Body of pancreas (tissue), 4 donors: ENCODE measurements at places on chromosomes 13 and 19. TPM values are rescaled to one million over a fixed set of nuclear protein-coding genes. Genes with fewer than 3 reads are reported as not detected.

DNA sequence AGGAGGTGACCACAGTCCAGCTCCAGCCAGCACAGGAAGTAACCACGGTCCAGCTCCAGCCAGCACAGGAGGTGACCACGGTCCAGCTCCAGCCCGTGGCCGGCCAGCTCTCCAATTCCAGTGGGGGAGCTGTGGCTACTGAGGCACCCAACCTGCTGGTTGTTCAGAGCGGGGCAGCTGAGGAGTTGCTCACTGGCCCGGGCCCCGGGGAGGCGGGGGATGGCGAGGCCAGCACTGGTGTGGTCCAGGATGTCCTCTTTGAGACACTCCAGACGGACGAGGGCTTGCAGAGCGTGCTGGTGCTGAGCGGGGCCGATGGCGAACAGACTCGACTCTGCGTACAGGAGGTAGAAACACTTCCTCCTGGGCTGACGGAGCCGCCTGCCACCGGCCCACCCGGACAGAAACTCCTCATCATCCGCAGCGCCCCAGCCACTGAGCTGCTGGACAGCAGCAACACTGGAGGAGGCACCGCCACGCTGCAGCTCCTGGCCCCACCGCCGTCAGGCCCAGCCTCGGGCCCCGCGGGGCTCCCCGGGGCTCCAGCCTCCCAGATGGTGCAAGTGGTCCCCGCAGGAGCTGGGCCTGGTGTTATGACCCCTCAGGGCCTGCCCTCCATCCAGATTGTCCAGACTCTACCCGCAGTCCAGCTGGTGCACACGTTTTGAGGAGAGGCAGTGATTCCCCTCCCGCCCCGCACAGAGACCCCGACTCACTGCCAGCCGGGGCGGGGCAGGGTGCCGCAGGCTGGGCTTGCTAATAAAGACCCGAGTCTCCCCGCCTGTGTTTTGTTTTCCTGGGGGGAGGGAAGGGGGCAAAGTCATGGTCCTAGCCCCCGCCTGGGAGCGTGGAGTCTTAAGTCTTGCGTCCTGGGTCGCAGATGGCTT lies 1.0 kb upstream of the NAT14 start:
- no peak overlapping the region for H3K4me3 ChIP-seq
- no peak overlapping the region for H3K27ac ChIP-seq
- H3K4me1 ChIP-seq, result peaks cover 61% of the 10 kb centered on the region
- H3K27me3 ChIP-seq, result no peaks in the 10 kb centered on the region
- no peaks in the 10 kb centered on the region for H3K36me3 ChIP-seq
- DNase-seq, result no peak

The SMIM17 gene
- total RNA-seq, result not detected

The ZNF850 gene
- 1.6 TPM for total RNA-seq

The FUT6 gene
- total RNA-seq, result 12.2 TPM

The OVOL3 gene
- total RNA-seq, result not detected

DNA sequence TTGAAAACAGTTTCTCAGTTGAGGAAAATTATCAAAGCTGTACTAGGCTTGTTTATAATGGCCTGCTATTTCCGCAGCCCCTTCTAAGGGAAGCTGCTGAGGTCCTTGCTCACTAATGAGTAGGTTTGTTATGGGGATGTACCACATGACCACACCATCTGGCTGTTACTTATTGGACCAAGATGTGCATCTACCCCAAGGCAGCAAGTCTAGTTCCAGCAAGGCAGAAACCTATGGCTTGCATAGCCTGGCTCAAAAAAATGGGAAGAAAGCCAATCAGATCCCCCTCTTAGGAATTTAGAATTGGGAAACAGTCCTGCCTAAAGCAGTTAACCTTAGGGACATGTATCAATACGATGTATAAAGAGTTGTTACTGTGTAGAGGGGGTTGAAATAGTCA lies 186.5 kb upstream of the SPRY2 start:
- no peak for DNase-seq
- no peaks in the 10 kb centered on the region for H3K36me3 ChIP-seq
- no peak overlapping the region for H3K4me3 ChIP-seq
- H3K27ac ChIP-seq, result no peak overlapping the region
- no peaks in the 10 kb centered on the region for H3K27me3 ChIP-seq

The CGB8 gene
- not detected for total RNA-seq

- H3K27ac ChIP-seq, result no peak overlapping the region
- peaks cover 38% of the 10 kb centered on the region for H3K4me1 ChIP-seq
- H3K4me3 ChIP-seq, result no peak overlapping the region
- H3K36me3 ChIP-seq, result no peaks in the 10 kb centered on the region
- DNase-seq, result no peak
Observed at GRCh38 chr19:18424122-18424889, 5.1 kb downstream of the SSBP4 start.

DNA sequence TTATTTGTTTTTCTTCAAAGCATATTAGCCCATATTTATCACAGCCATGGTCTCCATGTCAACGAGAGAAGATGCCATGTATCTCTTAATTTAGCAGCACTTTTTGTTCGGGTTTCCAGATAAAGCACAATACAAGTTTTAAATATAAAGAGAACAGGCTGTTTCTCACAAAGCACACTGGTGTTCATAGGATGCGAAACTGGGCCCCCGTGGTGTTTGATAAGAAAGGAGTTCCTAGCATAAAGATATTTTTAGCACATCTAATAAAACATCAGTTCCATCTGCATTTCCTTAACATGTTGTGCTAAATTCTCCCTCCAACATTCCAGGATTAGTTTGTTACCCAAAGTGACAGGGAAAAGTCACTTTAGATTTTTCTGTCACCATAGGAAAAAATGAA lies 72.4 kb upstream of the EDNRB start:
- no peaks in the 10 kb centered on the region for H3K4me1 ChIP-seq
- H3K36me3 ChIP-seq, result no peaks in the 10 kb centered on the region
- no peak for DNase-seq
- no peak overlapping the region for H3K4me3 ChIP-seq
- no peak overlapping the region for H3K27ac ChIP-seq

DNA sequence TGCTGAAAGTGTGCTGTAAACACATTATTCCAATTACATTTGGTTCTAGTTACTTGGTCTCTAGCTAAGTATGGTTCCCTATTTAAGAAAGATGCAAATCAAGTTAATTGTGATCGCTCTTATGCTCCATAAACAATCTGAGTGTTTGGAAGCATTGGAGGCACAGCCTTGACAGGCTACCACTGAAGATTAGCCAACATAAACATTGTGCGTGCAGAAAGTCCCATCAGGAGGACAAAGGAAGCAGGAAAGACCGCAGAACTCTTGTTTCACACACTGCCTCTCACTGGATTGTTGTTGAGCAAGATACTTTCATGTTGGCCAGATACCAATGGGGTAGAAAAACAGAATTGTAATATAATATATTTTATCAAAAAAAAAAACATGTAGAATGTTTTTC lies 814.4 kb downstream of the EFNB2 start:
- H3K27ac ChIP-seq, result no peak overlapping the region
- H3K36me3 ChIP-seq, result no peaks in the 10 kb centered on the region
- DNase-seq, result no peak
- no peak overlapping the region for H3K4me3 ChIP-seq

DNA sequence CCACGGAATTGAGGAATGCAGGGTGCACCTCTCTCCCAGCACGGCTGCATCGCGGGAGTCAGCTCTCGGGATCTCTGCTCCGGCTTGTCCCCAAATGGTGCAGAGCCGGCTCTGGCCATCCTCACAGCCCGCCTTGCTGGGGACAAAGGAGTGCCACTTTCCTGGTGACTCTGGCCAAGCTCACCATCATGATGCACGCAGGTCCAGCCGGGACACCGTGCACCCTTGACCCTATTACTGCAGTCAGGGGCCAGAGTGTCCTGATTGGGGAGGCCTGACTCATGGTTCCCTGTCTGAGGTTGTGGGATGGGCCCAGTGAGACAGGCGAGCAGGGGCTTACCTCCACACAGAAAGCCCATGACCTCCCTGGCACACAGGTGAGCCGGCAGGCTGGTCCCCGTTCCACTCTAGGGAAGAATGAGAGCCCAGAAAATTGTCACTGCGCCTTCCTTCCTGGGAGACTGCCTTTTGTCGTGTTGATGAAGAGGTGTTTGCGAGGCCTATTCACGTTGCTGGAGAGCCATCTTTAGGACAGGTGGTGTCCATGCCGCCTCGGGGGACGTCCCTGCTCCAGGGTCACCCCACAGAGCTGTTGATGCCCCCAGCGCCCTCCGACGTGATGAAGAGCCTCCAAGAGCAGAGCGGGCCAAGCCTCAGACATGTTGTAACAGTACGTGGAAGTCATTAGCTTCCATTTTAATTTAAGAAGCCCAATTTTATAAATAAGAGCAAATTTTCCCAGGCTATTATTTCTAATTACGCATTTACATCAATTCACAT lies 18.5 kb upstream of the VSTM2B start:
- no peaks in the 10 kb centered on the region for H3K36me3 ChIP-seq
- no peak overlapping the region for H3K27ac ChIP-seq
- H3K27me3 ChIP-seq, result no peaks in the 10 kb centered on the region
- no peak for DNase-seq
- H3K4me3 ChIP-seq, result no peak overlapping the region
- H3K4me1 ChIP-seq, result no peaks in the 10 kb centered on the region

- no peak overlapping the region for H3K4me3 ChIP-seq
- no peaks in the 10 kb centered on the region for H3K36me3 ChIP-seq
- H3K4me1 ChIP-seq, result no peaks in the 10 kb centered on the region
Observed at GRCh38 chr13:43397111-43397510, 373.7 kb downstream of the DNAJC15 start.

- H3K4me3 ChIP-seq, result no peak overlapping the region
- H3K27ac ChIP-seq, result no peak overlapping the region
- DNase-seq, result no peak
- H3K27me3 ChIP-seq, result no peaks in the 10 kb centered on the region
- no peaks in the 10 kb centered on the region for H3K36me3 ChIP-seq
Observed at GRCh38 chr13:72127031-72127430, 260.0 kb upstream of the DACH1 start.

DNA sequence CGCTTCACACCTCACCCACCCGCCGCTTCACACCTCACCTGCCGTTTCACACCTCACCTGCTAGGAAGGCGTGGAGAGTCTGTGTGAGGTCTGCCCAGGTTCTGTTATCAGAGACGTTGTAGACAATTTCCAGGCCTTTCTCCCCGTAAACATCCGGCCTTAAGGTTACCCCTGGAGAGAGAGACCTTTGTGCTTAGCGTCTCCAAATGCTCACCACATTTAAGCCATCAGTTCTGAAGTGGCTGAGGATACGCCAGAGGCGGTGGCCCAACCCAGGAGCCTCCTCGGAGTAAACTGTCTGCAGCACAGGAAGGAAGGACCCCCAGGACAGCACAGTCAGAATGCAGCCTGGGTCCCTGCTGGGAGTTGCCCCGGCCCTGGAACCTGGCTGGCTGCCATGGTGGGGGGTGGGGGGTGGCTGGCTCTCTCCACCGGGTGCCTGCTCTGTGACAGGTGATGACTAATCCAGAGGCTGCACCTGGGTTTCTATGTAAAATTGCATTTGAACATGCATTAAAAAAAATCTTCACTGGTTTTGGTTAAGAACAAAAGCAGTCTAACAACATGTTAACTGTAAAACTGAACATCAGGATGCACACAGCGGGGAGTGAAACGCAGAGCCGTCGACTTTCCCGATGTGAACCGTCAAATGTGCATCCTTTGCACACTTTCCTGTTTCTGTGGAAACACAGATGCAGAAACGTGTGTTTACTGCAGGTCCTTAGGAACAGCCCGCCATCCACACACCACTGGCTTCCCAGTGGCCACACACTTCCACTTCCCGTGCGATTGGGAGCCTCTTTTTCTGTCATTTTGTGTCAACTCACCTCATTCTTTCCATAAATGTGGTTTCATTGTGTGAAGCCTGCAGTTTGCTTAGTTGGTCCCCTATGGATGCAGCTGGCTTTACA lies 4.5 kb downstream of the ATP4B start:
- no peak overlapping the region for H3K4me3 ChIP-seq
- DNase-seq, result peak; percentile 4
- no peaks in the 10 kb centered on the region for H3K27me3 ChIP-seq
- H3K4me1 ChIP-seq, result no peaks in the 10 kb centered on the region
- H3K27ac ChIP-seq, result no peak overlapping the region
- no peaks in the 10 kb centered on the region for H3K36me3 ChIP-seq

- no peaks in the 10 kb centered on the region for H3K4me1 ChIP-seq
- no peak for DNase-seq
- no peaks in the 10 kb centered on the region for H3K27me3 ChIP-seq
Observed at GRCh38 chr13:45859705-45860104, 8.2 kb upstream of the SIAH3 start.

DNA sequence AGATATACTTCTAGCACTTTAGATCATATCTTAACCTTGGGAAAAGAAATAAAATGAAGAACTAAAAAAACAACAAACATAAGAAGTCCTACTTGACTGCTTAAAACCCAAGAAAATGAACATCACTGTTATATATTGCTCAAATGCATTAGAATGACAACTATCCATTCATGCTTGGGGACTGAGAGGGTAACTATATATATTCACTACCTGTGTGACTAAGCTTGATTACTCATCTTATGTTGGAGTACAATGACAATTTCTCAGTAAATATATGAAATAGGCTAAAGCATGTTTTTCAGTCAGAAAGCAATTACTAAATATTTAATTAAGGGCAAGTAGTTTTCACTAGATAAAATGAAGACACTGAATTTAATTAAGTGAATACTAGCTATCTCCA lies 40.1 kb downstream of the ZC3H13 start:
- H3K27me3 ChIP-seq, result no peaks in the 10 kb centered on the region
- H3K27ac ChIP-seq, result no peak overlapping the region
- H3K4me3 ChIP-seq, result no peak overlapping the region
- H3K36me3 ChIP-seq, result peaks cover 9% of the 10 kb centered on the region

- no peaks in the 10 kb centered on the region for H3K36me3 ChIP-seq
- H3K27ac ChIP-seq, result no peak overlapping the region
- H3K4me3 ChIP-seq, result no peak overlapping the region
- no peaks in the 10 kb centered on the region for H3K27me3 ChIP-seq
- no peak for DNase-seq
Observed at GRCh38 chr13:109747524-109747923, 38.9 kb downstream of the IRS2 start.
